AG04449 (cell line): ENCODE measurements at places on chromosomes 7 and 10.

- DNase-seq, result no peak
These were observed 51.8 kb downstream of the XPNPEP1 start for GRCh38 chr10:109871476-109871875.

DNA sequence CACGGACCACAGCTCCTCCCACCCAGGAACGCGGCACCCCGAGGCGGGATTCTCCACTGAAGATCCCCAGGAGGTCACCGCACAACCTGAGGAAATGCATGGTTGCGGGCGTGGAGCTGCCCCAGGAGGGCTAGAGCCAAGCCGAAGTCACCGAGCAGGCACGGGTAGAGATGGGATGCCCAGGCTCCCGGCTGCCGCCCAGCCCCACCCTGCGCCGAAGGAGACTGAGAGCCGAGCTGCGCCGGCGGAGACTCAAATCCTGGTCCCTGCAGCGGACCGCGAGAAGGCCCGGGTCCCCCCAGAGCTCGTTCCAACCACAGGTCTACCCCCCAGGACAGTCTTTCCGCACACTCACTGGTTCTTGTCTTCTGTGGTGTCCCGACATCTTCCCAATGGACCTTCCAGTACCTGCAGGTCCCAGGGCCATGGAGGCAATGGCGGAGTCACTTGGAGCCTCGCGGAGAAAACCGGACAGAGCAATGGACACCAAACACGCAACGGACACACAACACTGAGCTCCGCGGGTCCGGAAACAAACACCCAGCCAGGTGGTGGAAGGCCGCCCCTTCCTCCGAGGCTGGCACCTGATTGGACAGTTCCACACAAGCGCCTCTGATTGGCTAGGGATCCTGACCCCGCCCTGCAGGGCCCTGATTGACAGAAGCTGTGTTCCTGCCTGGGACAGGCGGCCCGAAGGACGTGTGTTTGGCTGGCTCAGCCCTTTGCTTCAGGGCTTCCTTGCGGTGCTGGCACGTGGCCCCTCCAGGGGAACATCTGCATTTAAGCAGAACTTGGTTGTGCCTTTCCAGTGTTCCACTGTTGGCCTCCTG lies 331.9 kb upstream of the NUPR2 start:
- DNase-seq, result no peak

- DNase-seq, result no peak
These were observed 112.9 kb downstream of the FAM107B start for GRCh38 chr10:14661818-14662217.

GRCh38 chr10:86900955-86901354 lies 56.5 kb downstream of the MMRN2 start:
- DNase-seq, result peak; percentile 10

- no peak for DNase-seq
These were observed 253.1 kb upstream of the KLF14 start for GRCh38 chr7:130987092-130987491.

- no peak for DNase-seq
These were observed 612.1 kb downstream of the AUTS2 start for GRCh38 chr7:70210200-70210935.

DNA sequence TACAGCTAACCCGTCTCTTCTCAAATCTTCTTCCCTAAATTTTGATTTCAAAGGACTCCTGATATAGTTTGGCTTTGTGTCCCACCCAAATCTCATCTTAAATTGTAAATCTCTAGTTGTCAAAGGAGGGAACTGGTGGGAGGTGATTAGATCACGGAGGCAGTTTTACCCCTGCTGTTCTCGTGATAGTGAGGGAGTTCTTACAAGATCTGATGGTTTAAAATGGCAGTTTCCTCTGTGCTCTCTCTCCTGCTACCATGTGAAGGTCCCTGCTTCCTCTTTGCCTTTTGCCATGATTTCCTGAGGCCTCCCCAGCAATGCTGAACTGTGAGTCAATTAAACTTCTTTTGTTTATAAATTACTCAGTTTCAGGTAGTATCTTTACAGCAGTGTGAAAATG lies 269.3 kb downstream of the POLR1F start:
- no peak for DNase-seq

DNA sequence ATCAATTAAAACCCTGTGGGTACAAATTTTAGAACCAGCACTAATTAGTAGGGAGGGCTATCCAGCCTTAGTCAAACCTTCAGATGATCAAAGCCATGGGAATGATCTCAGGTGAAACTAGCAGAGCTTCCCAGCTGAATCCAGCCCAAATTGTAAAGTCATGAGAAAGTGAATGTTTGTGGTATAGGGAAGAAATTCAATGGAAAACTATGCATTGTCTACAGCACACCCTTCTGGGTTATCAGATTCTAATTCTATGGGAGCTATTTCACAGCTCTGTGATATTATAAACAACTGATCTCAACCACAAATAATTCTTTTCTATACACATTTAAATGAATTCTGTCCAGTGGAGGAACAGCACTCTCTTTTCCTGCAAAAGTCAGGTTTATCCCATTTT lies 24.6 kb upstream of the BMPER start:
- DNase-seq, result no peak

DNA sequence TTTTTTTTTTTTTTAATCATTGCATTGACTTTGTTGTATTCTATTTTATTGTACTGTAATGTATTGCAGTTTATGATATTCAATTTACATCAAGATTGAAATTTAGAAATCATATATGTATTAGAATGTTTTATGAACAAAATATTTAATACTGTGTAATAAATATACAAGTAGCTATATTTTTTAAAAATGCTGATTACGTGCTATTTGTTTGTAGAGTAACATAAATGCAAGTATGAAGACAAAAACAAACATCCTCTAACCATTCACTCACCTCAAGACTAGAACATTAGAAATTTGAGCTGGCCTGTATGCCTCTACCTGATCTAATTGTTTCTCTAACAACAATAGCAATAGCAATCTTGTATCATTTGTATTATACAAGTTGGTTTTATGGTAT lies 290.3 kb downstream of the GATA3 start:
- no peak for DNase-seq

DNA sequence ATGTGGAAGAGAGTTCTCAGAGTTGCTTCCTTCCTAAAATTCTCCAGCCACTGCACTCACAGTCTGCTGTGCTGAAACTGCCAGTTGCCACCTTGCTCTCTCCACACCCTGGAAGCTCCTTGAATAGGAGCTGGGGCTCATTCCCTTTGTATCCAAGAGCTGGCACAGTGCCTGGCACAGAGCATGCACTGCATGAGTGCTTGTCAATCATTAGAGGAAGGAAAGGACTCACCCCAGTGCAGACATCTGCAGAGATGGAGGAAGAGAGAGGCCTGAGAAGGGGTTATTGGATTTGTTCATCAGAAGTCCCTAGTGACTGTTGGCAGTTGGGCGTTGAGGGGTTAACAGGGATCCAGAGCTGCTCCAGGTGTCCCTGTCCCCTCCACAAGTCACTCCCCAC lies 41.7 kb upstream of the DUSP5 start:
- no peak for DNase-seq
